Stimulated activated CD4-positive, alpha-beta T cell treated with anti-CD3 and anti-CD28 coated beads, Interleukin-15, amount 100 ng/mL, for 1 hour (primary cell): ENCODE measurements at places on chromosomes 1 and 21.

DNA sequence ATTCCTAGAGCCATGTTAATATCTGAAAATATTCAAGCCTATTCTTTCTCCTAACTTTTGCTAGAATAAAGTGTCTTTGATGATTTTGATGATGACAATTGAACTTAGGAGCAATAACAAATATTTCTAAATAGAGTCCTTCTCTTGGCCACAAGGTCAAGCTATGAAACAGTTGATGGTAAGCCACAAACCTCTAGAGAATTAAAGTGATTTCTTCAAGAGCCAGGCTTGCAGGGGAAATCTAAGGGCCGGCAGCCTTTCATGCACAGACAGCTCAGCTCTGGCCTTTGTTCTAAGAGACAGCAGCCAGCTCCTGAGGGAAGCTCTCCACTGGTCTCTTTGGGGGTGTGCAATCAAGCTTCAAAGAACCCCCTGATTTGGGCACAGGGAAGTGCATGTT, 59.0 kb downstream of the SUSD4 start:
- DNase-seq = no peak

- no peak for DNase-seq
These were observed 23.9 kb downstream of the ZNF362 start for GRCh38 chr1:33280091-33280661.

DNA sequence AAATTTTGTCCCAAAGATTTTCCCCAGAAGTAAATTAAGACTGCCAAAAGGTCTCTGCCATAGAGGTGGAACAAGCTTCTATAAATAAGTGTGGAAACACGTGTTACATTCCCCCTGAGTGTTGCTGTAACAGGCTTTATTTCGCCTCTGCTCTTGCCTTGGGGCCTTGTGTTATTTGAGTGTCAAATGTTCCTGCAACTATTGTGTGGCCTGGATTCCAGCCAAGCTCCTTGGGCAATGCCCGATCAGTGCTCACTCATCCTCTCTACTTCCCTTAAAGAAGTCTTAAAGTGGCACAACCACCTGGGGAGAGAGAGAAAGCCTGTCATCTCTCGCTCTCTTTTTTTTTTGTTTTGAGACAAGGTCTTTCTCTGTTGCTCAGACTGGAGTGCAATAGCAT, 156.7 kb downstream of the NR5A2 start:
- DNase-seq = no peak

DNA sequence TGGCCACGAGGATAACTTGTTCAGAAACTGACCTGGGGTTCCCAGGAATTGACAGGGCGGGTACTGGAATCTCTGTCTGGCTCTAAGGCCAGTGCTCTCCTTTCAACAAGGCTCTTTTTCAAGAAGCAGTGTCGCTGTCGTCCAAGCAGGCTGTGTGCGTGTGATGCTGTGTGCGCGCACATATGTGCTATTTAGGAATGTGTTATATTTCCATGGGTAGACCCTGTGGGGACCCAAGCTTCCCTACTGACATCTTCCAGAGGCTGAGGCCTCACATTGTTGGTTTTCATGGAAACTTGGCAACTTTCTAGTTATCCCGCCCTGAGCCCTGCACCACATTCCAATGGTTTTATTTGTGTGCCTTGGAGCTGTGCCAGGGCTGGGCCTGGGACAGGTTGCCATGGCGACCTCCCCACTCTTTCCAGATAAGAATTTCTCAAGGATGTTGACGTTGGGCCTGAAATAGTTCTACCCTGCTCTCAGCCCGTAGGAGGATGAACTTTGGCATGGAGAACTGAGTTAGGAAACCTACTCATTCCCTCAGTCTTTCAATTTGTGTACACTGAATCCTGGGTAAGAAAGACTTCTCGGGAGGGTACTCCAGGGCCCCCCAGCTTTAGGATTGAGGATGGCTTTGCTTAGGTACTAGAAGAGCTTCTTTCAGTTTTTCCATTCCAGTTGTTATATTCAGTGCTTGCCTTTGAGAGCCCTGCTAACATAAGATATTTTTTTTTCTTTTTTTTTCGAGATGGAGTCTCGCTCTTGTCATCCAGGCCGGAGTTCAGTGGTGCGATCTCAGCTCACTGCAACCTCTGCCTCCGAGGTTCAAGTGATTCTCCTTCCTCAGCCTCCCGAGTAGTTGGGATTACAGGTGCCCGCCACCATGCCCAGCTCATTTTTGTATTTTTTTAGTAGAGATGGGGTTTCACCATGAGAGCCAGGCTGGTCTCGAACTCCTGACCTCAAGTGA, 38.8 kb upstream of the SRSF10 start:
- DNase-seq = no peak

- peak; percentile 19 for DNase-seq
These were observed 2.0 kb upstream of the TRNP1 start for GRCh38 chr1:26991310-26992116.

DNA sequence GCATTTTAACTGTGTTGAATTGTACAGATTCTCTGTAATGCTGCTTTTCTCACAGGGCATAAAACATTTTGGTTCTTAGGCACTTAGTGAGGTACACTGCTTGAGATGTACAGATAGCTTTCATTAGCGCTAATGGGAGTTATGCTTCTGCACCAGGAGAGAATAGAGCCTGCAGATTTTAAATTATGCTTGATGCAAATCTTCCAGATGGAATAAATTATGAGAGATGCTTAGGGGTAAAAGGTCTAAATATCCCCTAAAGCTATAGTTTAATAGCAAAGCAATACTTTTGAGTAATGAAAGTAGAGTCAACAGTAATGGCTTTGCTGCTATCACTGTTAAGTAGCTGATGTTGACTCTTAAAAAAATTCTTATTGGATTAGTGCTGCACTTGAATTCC, 248.9 kb downstream of the S1PR1 start:
- no peak for DNase-seq

DNA sequence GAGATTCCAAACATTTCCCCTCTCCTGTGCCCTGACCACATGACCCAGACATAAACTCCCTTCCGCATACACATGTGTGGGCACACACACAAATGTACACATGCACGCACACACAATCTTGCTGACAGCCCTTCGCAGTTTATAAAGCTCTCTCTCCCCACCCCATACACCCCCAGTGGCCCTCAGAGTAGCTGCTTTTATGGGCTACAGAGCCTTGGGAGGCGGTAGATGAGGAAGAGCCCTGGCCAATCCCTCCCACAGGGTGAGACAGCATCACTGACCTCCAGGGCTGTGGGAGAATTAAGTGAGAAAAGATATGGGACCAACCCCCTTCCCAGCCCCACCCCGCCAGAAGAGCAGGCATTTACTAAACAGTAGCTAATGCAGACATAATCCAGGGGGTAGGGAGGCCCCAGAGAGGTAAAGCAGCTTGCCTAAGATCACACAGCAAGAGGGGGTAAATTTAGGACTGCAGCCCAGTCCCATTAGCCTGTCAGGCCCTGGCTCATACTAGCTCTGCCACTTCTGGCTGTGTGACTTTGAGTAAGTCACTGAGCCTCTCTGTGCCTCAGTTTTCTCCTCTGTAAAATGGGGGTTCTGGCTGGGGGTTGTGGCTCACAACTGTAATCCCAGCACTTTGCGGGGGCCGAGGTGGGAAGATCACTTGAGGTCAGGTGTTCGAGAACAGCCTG, 5.1 kb downstream of the SDC3 start:
- no peak for DNase-seq

DNA sequence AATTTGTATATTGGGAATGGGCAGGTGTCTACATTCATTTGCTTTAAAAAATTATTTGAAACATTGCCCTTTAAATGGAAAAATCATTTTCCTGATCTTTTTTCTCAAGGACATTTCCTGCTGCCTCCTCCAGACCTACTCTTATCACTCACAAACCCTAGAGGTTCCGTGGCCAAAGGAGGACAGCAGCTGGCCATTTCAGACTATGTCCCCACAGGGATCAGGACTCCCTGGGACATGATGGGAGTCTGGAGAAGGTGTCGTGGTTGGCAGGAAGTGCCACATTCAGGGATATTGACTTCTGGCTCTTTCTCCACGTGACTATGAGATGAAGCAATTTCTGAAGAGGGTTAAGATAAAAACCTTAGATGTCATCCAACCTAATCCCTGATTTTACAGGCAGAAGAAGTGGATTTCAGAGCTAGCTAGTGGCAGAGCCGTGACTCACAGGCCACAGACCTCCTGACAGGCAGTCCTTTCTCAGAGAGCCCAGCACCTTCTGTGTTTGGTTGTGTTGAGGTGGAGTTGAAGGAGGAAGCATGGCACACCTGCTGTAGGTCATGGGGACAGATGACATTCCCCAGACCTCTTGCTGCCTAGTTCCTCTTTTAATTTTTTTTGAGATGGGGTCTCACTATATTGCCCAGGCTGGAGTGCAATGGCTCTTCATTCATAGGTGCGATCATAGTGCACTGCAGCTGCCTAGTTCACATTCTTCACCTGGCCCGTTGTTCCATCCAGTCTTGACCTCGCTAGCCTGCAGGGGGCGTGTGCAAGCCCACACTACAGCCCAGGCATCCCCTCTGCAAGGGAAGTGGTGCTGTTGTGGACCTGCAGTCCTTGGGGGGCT, 25.5 kb upstream of the IL10 start:
- no peak for DNase-seq

- no peak for DNase-seq
These were observed 62.1 kb downstream of the MATN1 start for GRCh38 chr1:30661311-30661710.

GRCh38 chr21:41367301-41367944, 5.6 kb downstream of the MX2 start:
- DNase-seq = no peak

GRCh38 chr1:8162168-8162567, 136.1 kb upstream of the ERRFI1 start:
- DNase-seq = no peak

DNA sequence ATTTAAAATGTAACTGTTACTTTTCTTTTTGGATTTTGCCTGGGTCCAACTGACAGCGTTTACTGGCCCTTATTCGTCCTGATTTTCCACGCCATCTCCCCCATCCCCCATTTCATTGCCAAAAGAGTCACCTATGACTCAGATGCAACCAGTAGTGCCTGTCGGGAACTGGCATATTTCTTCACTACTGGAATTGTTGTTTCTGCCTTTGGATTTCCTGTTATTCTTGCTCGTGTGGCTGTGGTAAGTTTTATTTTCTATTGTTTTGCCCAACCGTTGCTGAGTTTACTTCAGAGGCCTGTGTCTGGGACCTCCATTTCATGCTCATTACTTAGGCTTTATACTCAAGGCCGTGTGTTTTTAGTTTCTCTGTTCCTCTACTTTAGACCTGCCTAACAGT, 9.3 kb downstream of the LEPR start:
- no peak for DNase-seq

GRCh38 chr1:154460695-154461260, 41.2 kb upstream of the TDRD10 start:
- no peak for DNase-seq

DNA sequence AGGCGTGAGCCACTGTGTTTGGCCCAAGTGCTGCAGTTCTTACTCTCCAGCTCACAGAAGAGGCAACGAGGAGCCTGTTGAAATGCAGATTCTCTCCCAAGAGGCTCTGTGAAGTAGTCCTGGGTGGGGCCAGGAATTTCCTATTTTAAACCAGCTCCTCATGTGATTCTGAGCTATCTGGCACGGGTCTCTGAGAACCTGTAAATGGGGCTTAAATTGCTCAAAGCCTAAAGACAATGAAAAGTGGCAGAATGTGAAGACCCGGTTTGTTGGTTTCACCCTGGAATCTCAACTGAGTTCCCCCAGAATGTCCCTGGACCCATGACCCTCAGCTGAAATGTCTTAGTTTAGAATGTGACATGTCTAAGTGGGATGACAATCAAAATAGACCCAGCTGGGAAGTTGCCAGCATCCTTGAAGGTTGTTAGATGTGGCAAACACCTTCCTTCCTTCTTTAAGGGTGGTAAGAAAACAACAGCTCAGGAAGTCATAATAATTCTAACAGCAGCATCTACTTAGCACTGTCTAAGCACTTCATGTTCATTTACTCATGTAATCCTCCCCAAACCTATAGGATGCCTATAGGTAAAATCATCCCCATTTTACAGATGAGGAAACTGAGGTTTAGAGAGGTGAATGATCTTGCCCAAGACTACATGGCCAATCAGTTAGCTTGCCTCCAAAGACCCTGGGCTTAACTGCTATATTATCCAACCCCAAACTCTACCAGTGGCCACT, 20.9 kb upstream of the ATP5PO start:
- no peak for DNase-seq

GRCh38 chr1:58262702-58263101, 283.8 kb downstream of the OMA1 start:
- DNase-seq = no peak

DNA sequence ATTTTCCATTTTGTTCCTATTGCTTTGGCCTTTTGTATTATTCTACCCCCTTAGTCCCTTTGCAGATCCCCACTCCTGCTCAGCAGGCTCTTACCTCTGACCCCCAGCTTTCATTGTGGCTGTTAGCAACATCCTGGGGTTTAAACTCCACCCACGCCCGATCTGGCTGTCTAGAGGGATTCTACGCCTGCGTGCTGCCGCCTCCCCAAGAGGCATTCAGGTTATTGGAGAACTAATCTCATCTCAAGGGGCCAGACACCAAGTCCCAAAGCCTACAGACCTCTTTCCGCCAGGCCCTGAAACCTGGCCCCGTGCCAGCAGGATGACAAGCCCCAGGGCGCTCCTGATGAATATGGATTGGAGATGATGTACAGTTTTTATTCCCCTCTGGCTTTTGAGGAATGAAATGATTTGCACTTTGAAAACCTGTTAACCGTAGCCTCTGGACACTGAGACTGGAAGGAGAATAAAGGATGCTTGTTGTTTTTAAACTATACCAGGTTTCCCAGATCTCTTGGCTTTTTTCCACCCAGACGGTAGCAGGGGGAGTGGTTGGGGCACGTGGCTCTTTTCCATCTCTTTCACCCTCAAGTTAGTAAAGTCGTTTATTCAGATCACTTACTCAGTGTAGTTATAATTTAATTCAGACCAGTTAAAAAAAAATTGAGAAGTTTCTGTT, 14.5 kb upstream of the IKBKE start:
- DNase-seq = no peak

DNA sequence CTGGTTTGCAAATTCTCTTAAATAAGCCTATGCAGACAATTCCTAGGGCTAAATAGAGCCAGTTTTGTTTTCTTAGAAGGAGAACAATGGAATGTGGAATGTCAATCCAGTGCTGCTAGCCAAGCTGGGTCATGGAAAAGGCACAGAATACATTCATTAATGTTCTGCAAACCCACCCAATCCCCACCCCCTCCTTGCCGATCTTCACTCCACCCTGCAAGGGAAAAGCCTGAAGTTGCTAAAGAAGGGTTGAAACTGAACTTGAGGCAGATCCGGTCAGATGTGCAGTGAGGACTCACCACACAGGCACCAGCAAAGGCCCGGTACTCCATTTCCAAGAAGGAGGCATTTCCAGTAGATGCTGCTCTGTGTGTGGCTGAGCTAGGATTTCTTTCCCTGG, 179.6 kb downstream of the PLPP3 start:
- DNase-seq = no peak

DNA sequence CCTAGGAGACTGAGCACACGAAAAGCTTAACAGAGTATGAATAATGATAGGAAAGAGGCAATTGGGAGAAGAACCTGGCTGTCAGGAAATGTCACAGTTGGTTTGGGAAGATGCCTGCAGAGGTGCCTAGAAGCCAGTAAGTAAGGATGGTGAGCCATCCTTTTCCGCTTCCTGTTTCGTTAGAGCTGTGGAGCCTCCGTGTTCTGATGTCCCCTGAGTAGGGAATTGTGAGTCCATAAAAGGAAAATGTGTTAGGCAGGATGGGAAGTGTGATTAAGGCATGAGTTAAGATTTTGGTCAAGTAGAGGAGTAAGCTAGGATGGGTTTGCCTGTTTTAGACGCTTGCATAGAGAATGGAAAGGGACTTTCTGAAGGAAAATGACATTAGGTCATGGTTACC, 9.0 kb downstream of the CLIC4 start:
- DNase-seq = no peak

- DNase-seq = no peak
These were observed 5.5 kb upstream of the RGS21 start for GRCh38 chr1:192311281-192311680.

GRCh38 chr1:7046314-7046713, 261.1 kb downstream of the CAMTA1 start:
- no peak for DNase-seq
